ENCODE measurements at places on chromosomes 5 and 9.
A peak's percentile ranks its signal among the peaks of the same experiment; 100 is the strongest.

DNA sequence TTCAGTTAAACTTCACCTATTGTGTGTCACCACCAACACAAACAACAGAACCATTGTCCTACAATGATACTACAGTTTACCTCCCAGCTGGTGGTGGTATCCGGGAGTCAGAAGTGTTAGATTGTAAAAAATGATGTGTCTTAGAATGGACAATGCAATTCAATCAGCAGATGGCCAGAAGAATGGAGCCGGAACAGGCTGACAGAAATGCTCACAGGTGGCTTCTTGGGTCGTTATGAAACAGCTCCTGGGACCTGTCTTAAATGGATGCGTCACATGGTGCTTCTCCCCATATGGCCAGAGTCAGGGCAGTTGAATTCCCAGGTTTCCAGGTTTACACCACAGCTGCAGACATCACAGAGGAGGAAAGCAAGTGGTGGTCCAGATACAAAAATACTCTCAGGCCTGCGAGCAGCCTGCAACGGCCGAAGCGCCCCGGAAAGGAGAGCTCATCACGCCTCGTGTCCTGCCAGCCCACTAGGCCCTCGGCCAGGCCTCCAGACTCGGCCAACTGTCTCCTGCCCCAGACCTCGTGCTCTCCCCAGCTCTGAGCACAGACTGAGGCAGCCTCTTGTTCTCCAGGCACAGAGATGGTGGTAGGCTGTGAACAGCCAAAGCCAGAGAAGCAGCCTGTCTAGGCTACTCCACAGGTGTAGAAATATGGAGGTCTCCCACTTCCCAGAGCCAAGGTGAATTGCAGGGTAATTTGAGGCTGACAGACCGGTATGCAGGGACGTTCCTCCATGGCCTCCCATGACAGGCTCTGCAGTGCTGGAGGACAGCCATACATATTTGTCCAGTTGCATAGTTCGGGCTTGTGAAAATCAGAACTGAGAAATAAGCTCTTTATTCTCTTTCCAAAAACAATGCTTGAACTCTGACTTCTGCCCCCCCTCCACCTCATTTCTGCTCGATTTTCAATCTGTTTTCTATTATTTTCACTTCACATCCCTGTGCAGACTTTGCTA lies 98.5 kb upstream of the SPATA31C2 start:
- DNase-seq: no peak

DNA sequence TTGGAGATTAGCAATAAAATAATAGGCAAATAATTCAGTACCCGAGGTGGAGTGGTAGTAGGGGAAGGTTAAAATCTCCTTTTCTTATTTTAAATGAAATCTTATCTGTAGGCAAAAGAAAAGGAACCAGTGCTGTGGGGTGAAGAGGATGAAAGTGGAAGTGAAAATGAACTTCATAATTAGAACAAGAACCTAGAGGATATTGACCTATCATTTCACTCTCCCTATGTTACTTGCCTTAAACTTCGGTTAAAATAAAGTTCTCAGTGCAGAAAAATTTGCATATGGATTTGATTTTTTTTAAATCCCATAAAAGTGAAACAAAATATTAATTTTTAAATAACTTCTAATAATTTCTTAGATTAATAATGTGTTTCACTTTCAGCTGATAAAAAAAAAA lies 1094.9 kb upstream of the C9orf72 start:
- no peak for DNase-seq

- DNase-seq: no peak
These were observed 168.4 kb downstream of the TTLL11 start for GRCh38 chr9:121924700-121925099.

- DNase-seq: no peak
These were observed 620.0 kb upstream of the CCNG1 start for GRCh38 chr5:162817364-162817763.

- DNase-seq: no peak
These were observed 138.8 kb downstream of the GRIA1 start for GRCh38 chr5:153629027-153629895.

- no peak for DNase-seq
These were observed 2.7 kb downstream of the TERT start for GRCh38 chr5:1292139-1292538.

GRCh38 chr5:112263469-112263868 lies 155.6 kb downstream of the EPB41L4A start:
- DNase-seq: no peak

DNA sequence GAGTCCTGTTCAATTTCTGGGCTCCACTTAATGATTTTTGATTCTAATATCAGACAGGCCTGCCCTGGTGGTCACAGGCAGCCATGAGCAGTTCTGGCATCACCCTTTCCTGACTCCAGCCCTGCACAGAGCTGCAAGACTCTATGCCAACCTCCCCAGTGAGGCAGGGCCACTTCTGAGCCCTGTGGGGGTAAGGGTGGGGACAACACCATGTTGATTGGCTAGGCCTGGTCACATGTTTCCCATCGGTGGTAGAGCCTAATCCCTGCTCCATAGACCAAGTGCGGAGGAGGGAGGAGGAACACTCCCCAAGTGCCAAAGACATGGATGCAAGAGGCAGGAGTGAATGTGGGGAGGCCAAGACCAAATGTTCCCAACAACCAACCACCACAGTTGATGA lies 134.6 kb downstream of the PHF2 start:
- no peak for DNase-seq

DNA sequence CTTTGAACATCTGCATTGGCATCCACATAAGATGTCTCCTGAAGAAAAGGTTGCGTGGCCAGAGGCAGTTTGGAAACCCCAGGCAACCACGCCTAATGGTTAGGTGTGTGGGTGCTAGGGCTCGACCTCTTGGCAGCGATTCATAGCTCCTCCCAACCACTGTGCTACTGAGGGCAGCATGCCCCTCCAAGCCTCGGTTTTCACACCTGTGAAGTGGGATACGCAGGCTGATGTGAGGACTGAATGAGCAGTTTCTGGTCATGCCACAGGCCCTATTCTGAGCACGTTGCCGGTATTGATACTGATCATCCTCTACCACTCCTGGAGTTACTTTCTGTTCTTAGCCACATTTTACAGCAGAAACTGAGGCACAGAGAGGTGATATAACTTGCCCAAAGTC lies 19.1 kb downstream of the NDST1 start:
- DNase-seq: no peak

- no peak for DNase-seq
These were observed 6.8 kb downstream of the TSSK1B start for GRCh38 chr5:113427871-113428574.

- no peak for DNase-seq
These were observed 64.4 kb downstream of the SNX18 start for GRCh38 chr5:54581831-54582548.

GRCh38 chr5:79509244-79509885 lies 4.6 kb downstream of the HOMER1 start:
- no peak for DNase-seq

DNA sequence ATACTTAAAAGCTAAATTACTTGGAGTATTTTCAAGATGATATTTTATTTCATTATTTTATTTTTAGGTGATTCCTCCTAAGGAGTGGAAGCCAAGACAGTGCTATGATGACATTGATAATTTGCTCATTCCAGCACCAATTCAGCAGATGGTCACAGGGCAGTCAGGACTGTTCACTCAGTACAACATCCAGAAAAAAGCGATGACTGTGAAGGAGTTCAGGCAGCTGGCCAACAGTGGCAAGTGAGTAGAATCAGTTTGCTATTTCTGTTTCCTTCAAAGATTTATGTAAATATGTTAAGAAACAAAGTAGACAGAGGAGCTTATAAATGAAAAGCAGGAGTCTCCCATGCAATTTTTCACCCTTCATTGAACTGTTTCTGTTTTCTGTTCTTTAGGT lies 47.8 kb downstream of the KDM4C start:
- DNase-seq: no peak

DNA sequence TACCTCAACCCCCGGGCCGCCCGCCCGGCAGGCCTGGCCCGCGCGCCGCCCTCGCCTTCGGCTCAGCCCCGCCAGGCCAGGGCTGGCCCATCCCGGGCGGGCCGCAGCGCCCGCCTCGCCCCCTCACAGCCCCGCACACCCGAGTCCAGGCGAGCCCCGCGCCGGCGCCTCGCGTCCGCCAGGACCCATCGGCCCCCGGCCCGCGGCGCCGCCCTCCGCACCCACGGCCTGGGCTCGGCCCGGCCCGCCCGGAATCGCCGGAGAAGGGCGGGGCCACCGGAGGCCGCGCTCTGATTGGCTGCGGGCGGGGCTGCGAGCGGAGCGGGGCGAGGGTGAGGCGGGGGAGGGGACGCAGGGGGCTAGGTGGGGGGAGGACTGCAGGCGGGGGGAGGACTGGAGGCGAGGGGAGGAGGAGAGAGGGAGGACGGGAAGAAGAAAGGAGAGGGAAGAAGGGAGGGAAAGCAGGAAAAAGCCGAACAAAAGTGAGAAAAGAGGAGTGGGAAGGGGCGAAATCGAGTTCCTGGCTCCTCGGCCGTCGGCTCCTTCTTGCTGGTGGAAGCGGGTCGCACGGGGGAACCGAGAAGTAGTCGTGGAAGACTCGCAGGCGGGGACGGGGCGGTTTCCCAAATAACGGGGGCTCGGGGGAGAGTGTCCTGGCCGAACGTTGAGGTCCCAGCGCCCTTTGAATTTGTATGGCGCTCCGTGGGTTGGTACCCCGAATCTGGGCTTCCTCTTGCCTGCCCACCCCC lies 472 bp upstream of the UBTD2 start:
- DNase-seq: peak; percentile 70

GRCh38 chr5:2757563-2758351 lies 6.3 kb upstream of the IRX2 start:
- DNase-seq: no peak

- no peak for DNase-seq
These were observed 55.9 kb upstream of the IL6ST start for GRCh38 chr5:56050551-56051255.

GRCh38 chr5:14424011-14424685 lies 157.4 kb upstream of the OTULINL start:
- no peak for DNase-seq

GRCh38 chr9:91126761-91127445 lies 234.8 kb downstream of the AUH start:
- DNase-seq: no peak

GRCh38 chr5:94670726-94671125 lies 52.3 kb downstream of the SLF1 start:
- no peak for DNase-seq

DNA sequence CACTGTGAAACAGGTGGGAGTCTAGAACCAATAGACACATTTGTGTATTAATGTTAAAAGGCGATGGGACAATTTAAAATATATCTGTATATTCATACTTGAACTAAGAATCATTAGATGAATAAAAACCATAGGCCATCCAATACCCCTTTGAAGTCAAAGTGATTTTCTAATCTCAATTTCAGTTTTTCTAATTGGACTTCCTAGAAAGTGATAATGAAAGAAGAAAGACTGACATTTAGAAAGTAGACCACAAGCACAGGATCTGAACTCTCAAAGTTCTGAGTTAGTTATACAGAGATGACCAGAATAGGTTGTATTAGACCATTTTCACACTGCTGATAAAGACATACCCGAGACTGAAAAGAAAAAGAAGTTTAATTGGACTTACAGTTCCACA lies 412.8 kb upstream of the PIK3R1 start:
- no peak for DNase-seq

DNA sequence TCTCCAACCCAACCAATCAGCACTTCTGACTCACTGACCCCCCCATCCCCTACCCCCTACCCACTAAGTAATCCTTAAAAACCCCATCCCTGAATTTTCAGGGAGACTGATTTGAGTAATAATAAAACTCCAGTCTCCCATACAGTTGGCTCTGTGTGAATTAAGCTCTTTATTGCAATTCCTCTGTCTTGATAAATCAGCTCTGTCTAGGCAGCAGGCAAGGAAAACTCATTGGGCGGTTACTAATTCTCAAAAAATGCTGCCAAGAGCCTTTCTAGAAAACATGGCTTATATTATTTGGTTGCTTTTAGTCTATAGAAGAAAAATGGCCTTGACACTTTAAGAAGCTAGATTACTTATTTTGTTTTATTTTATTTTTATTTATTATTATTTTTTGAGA lies 131.7 kb downstream of the SUSD1 start:
- no peak for DNase-seq
